Central memory CD8-positive, alpha-beta T cell (primary cell): ENCODE measurements at places on chromosomes 7 and 10.
A peak's percentile ranks its signal among the peaks of the same experiment; 100 is the strongest.

GRCh38 chr7:26105236-26105635 is 46.8 kb upstream of the NFE2L3 start:
- H3K27me3 ChIP-seq, result peaks cover 24% of the 10 kb centered on the region
- H3K4me1 ChIP-seq, result peaks cover 5% of the 10 kb centered on the region
- peaks cover 4% of the 10 kb centered on the region for H3K36me3 ChIP-seq
- no peak overlapping the region for H3K4me3 ChIP-seq
- no peak for DNase-seq

DNA sequence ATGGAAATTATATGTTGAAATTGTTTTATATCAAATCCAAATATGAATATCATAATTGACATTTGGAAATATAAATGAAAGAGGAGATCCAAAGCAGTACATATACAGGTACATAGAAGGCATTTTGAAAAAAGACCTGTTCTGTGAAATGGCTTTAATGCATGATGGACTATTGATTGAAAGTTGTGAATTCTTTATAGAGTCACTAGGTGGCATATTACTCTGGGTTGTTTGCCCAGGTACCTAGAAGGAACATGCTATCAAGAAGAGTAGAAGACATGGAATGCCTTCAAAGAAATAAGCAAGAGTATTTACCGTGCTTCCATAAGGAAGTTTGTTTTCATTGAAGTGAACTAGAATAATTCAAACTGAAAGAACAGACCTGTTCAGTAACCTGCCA is 160.0 kb upstream of the ANK3 start:
- H3K27me3 ChIP-seq, result no peaks in the 10 kb centered on the region
- no peaks in the 10 kb centered on the region for H3K36me3 ChIP-seq
- H3K27ac ChIP-seq, result no peak overlapping the region
- H3K4me3 ChIP-seq, result no peak overlapping the region
- no peak for DNase-seq

GRCh38 chr10:70828923-70829322 is 13.2 kb downstream of the SGPL1 start:
- H3K4me1 ChIP-seq, result peaks cover 43% of the 10 kb centered on the region
- H3K36me3 ChIP-seq, result peaks cover 17% of the 10 kb centered on the region
- no peak overlapping the region for H3K27ac ChIP-seq
- no peak overlapping the region for H3K4me3 ChIP-seq

DNA sequence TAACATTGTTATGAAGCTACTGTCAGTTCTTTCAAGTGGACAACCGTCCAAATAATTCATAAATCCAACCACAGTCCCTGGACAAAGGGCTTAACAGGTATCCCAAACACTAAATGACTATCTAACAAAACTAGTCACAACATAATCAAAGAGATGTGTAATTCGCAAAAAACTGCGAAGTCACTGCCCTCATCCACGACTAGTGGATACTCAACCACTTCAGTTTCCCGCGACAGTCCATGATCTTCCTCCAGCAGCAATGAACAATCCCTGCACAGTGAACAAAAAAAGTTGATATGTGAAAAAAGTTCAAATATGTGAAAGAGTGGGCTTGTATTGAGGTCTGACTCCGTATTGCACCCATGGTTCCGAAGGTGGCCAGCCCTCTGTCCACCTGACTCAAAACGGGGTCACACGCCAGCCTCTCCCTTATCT is 287 bp downstream of the DCLRE1A start:
- peak overlapping the region; percentile 97 for H3K4me3 ChIP-seq
- H3K4me1 ChIP-seq, result peaks cover 46% of the 10 kb centered on the region
- peaks cover 17% of the 10 kb centered on the region for H3K36me3 ChIP-seq
- H3K27me3 ChIP-seq, result no peaks in the 10 kb centered on the region
- H3K27ac ChIP-seq, result peak overlapping the region; percentile 97
- no peak for DNase-seq

DNA sequence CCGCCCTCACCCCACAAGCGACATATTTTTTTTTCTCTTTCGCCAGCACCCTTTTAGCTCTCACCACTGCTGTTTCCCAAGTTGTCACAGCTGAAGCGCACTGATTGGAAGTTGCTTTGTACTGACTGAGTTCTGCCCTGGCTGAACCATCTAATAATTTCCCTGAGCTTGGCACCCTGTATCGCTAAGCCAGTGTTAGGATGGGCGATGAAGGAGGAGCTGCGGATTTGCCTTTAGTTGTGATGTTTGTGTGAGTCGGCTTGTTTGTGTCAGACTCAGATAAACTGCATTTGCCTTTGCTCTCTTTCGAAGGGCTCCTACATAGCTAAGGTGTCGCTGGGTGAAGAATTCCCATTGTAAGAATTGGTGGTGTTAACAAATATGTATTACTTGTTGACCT is 1.3 kb upstream of the ATXN7L1 start:
- DNase-seq, result no peak
- peaks cover 10% of the 10 kb centered on the region for H3K36me3 ChIP-seq

GRCh38 chr10:112637901-112638300 is 190.9 kb downstream of the VTI1A start:
- no peaks in the 10 kb centered on the region for H3K4me1 ChIP-seq
- no peak overlapping the region for H3K4me3 ChIP-seq
- no peaks in the 10 kb centered on the region for H3K27me3 ChIP-seq
- DNase-seq, result no peak

- H3K4me3 ChIP-seq, result no peak overlapping the region
- H3K36me3 ChIP-seq, result no peaks in the 10 kb centered on the region
- no peak overlapping the region for H3K27ac ChIP-seq
- no peak for DNase-seq
Measured at GRCh38 chr7:73773700-73774517, 3.8 kb upstream of the CLDN3 start.

- H3K4me3 ChIP-seq, result no peak overlapping the region
- H3K4me1 ChIP-seq, result peaks cover 5% of the 10 kb centered on the region
- no peak overlapping the region for H3K27ac ChIP-seq
Measured at GRCh38 chr10:96765406-96766240, 45.3 kb upstream of the PIK3AP1 start.

DNA sequence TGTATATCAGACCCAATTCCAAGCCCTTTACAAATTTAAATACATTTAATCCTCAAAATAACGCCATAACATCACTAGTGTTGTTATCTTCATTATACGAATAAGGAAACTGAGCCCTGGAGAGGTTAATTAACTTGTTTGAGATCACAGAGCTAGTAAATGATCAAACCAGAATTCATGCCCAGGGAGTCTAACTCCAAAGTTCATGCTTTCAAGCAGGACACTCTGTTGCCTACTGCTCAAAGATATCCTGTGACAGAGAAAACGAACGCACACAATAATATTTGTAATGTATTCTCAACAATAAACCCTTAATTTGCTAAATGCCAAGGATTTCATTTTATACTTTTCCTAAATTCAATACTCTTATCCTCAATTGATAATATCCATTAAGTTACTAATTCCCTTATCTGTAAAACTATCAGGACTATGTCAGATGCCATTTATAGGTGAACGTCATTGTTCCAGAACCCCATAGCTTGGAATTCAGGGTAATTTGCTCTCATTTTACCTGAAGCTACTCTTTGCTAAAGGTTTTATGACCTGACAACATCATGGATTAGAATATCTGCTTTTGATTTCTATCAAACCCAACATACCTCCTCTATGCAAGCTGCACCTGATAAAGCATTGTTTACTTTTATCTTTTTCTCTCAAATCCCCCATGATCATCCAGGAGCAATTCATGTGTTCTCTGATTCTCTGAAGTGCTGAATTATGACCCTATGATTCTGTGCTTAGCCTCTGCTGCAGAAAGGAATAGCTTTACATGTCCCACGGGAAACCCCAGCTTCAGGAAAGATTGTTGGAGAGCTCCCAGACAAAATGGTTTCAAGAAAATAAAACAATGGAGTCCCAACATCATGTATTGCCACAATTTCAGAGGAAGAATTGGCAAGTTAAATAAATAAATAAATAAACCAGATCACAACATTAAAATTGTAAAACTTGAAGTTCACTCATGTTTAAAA is 150.2 kb upstream of the CDK1 start:
- H3K27ac ChIP-seq, result no peak overlapping the region
- peaks cover 35% of the 10 kb centered on the region for H3K4me1 ChIP-seq

DNA sequence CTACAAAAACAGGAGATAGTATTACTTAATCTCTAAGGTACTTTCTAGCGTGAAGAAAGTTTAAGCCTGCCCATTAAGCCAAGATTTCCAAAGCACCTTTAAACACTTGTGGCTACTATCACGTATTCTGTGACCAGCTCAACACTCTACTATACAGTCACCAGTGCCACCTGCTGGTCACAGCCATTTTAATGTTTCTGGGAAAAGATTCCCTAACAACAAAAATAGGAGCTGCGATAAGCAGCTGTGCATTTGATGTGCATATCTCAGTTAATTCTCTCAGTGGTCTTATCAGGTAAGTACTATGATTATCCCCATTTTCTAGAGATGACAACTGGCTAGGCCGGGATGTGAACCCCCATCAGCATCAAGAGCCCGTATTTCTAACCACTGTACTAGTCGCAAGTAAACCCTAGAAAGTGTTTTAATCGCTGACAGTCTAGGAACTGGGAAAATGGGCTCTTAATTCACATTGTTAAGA is 860 bp downstream of the SEC31B start:
- peaks cover 5% of the 10 kb centered on the region for H3K4me1 ChIP-seq
- DNase-seq, result peak; percentile 35
- H3K27ac ChIP-seq, result no peak overlapping the region
- H3K27me3 ChIP-seq, result no peaks in the 10 kb centered on the region
- no peak overlapping the region for H3K4me3 ChIP-seq
- H3K36me3 ChIP-seq, result peaks cover 8% of the 10 kb centered on the region

DNA sequence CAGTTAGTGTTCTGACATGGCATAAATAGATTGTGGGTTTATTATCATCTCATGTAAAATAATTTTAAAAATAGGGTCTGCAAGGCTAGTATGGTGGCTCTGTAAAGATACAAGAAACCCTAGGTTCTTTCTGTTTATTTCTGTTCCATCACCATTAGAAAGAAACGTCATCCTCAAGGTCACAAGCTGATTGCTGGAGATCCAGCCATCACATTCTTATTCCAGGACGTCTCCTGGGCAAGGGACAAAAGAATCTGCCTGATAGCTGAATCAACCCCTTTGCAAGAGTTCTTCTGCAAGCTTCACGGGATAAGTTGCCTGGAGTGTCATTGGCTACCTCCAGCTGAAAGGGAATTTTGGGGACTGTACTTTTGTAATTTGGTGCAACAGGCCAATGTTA is 184.4 kb downstream of the CAMK1D start:
- H3K27ac ChIP-seq, result no peak overlapping the region
- peaks cover 17% of the 10 kb centered on the region for H3K4me1 ChIP-seq
- H3K36me3 ChIP-seq, result no peaks in the 10 kb centered on the region
- no peak overlapping the region for H3K4me3 ChIP-seq

DNA sequence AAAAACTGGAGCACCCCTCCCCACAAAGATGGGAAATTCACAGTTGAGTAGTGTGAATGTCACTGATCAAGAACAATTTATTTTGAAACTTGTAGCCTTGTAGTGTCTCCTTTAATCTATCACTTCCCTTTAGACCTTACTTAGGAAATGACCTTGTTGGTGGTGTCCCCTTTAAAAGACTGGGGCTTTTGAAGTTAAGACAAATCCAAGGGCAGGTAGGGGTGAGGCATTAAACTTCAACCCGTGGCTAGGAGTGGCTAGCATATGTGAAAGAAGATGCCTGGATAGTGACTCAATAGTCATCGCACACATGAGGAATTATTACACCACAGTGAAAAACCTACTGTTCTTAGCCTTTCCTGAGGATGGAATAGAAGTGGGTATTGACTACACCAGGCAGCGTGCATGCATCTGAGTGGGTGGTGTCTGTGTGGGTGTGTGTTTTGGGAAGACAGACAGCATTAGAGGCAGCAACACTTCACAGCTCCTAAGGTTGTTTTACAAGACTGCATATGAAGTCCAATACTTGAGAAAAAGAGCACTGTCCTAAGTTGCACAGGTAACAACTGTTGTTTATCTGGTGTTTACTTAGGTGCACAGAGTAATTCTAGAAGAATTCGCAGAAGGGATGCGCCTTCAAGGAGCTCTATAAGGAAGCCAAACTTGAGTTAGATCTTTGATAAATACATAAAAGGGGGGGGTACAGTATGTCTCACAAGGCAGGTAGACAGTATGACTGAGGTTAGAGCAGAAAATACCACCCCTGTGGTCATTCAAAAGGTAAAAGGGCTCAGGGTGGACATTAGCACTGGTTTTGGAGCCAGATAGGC is 32.9 kb downstream of the ABLIM1 start:
- H3K4me1 ChIP-seq, result no peaks in the 10 kb centered on the region
- no peak overlapping the region for H3K4me3 ChIP-seq
- DNase-seq, result no peak
- no peaks in the 10 kb centered on the region for H3K36me3 ChIP-seq
- H3K27ac ChIP-seq, result no peak overlapping the region

DNA sequence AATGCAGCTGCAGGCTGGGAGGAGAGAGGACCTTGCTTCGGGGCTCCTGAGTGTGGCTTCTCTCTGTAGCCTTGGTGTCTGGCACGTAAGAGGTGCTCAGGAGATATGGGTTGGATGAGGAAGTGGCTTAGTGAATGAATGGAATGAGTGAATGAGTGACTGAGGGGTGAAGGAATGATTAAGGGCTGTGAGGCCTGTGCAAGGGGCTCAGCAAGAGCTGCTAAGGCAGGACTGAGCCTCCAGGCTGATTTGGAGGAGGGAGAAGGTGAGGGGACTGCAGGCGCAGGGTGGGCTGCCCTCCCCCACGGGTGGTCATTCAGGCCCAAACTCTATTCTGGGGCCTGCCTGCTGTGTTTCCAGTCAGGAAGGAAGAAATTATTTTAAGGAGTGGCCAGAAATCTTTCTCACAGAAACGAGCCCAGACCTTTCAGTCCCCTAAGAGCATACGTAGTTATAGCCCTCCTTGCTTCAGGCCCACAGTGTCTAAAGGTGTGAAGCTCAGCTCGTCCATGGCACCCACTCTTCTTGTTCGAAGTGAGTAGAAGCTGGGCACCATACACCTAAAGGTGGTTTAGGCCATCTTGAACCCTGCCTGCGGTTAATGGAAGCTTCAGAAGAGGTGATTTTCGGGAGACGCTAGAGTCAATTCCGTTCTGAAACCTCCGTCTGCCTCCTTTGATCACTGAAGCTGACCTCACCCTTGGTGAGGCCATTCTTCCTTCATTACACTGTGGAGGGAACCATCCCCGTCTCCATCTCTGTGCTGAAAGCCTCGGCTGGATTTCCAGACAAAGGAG is 49.5 kb upstream of the SAMD8 start:
- H3K4me1 ChIP-seq, result no peaks in the 10 kb centered on the region
- no peak overlapping the region for H3K4me3 ChIP-seq
- no peaks in the 10 kb centered on the region for H3K27me3 ChIP-seq
- H3K36me3 ChIP-seq, result no peaks in the 10 kb centered on the region
- no peak overlapping the region for H3K27ac ChIP-seq

DNA sequence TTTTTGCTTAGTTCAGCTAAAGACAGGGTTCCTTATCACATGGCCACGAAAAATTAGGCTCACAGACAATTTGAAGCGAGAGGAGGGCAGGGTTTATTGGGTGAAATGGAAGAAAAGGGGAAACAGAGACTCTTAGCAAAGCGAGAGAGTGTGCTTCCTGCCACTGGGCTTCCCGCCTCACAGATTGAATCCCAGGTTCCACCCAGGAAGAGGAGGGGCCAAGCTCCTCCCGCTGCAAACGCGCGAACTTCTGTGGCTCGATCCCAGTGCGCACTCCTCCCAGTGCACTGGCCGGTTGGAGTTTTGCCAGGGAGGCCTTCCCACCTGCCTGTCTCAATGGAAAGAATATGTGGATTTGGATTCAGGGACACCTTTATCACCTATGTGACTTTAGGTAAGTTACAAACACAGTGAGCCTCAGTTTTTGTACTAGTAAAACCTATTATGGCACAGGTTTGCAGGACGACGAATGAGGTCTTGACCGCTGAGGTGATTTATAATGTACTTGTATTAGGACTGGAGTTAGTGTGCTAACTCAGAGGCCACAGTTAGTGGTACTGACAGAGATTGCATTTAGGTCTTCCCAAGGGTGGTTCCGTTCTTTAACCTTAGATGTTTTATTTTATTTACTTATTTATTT is 48.5 kb upstream of the SP8 start:
- no peaks in the 10 kb centered on the region for H3K36me3 ChIP-seq
- DNase-seq, result no peak
- H3K4me3 ChIP-seq, result no peak overlapping the region
